ENCODE measurements at places on chromosomes 16 and 17.

GRCh38 chr16:68257906-68258800 lies 6.2 kb upstream of the SLC7A6 start:
- DNase-seq = no peak

DNA sequence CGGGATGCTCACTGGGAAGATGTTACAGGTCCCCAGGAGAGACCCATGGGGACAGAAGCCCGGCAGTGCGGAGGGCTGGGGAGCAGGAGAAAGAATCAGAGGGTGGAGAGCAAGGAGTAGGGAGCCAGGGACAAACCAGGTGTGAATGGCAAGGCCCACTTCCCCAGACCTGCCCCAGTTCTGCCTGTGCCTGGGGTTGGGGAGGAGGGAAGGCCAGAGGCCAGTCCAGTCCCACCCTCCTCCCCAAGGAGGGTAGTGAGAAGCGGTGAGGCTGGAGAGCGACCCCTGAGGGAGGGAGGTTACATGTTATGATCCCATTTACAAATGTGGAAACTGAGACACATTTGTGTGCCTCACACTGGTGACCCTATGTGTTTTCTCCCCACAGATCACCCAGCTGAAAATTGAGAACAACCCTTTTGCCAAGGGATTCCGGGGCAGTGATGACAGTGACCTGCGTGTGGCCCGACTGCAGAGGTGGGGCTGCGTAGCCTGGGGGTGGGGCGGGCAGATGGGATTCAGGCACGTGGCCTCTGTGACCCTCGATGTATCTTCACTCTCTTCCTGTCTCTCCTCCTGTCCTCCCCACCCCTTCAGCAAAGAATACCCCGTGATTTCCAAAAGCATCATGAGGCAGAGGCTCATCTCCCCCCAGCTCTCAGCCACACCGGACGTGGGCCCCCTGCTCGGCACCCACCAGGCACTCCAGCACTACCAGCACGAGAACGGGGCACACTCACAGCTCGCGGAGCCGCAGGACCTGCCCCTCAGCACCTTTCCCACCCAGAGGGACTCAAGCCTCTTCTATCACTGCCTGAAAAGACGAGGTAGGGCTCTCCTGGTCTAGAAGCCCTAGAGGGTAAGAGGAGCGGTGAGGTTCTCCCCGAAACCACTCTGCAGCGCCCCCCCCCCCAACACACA lies 27.5 kb downstream of the TBX4 start:
- DNase-seq = no peak

GRCh38 chr16:78460428-78460827 lies 361.0 kb downstream of the WWOX start:
- DNase-seq = no peak

- no peak for DNase-seq
These were observed 167.1 kb upstream of the FOXF1 start for GRCh38 chr16:86343027-86343795.

- no peak for DNase-seq
These were observed 2.0 kb downstream of the MARF1 start for GRCh38 chr16:15640966-15641365.

DNA sequence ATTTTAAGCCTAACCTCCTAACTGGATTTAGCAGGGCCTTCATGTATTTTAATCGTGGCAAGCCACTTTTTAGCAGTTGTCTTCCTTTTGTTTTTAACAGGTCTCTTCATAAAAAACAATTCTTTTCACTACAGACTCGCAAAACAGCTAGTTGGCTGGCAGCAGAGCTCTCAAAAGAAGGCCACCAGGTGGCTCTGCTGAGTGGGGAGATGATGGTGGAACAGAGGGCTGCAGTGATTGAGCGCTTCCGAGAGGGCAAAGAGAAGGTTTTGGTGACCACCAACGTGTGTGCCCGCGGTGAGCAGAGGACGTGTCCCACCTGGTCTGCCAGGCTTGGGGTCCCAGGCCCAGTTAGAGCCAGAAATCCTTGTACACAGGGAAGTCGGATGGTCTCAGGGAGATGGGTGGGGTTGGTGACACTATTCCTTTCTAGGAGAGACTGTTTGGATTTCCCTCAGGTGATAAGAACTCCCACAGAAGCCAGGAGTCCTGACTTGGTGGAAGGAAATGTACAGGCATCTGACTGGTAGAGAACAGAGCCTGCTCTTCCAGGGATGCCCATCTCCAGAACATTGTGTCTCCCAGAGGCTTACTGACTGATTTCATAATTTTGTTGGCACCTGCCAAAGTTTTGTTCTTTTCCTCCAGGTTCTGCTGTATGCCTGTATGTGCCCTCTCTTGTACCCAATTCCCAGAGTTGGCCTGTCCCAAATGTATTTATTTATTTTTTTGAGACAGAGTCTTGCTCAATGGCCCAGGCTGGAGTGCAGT lies 14.9 kb upstream of the DDX19A start:
- no peak for DNase-seq

GRCh38 chr16:35743101-35743692 lies 2283.8 kb downstream of the TP53TG3F start:
- DNase-seq = no peak

DNA sequence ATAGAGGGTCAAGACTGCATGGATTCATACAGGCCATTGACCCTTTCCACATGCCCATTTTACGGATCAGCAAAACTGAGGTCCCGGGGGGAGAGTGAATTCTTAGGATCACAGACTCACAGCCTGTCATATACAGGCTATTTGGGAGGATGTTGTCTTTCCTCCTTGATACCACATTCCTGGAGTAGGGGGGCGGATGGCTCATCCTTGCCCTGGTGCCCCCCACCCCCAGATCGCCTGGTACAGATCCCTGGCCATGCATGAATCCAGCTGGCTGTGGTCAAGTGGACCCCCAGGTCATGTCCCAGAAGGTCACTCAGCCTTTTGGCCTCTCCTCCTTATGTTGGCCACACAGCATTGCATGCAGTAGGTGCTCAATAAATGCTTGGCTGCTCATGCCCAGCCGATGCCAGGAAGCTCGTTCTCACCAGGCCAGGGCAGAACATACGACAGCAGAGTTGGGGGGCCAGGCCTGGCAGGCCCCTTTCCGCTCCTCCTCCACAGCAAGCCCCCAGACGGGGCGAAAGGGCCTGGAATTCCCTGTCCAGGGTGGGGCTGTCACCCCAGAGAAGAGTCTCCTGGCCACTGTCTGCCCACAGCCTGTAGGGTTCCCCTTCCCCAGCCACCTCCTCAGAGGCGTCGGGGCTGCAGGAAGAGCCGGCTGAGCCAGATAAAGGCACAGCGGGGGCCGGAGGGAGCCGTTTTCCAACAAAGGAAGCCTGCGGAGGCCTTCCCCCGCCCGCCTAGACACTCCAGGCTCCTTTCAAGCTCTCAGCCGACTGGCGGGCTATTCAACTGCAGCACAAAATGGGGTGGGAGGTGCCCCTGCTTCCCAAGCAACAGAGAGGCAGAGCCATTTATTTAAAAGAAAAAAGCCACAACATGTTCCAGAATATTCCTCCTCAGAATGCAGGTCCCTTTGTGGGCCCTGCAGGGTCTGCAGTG lies 215.7 kb upstream of the CIBAR2 start:
- DNase-seq = no peak

- DNase-seq = no peak
These were observed 330.8 kb upstream of the WSB1 start for GRCh38 chr17:26963163-26963503.

GRCh38 chr16:582614-583331 lies 7.1 kb upstream of the RAB40C start:
- no peak for DNase-seq

- no peak for DNase-seq
These were observed 284.8 kb upstream of the CCL2 start for GRCh38 chr17:33970279-33970678.

DNA sequence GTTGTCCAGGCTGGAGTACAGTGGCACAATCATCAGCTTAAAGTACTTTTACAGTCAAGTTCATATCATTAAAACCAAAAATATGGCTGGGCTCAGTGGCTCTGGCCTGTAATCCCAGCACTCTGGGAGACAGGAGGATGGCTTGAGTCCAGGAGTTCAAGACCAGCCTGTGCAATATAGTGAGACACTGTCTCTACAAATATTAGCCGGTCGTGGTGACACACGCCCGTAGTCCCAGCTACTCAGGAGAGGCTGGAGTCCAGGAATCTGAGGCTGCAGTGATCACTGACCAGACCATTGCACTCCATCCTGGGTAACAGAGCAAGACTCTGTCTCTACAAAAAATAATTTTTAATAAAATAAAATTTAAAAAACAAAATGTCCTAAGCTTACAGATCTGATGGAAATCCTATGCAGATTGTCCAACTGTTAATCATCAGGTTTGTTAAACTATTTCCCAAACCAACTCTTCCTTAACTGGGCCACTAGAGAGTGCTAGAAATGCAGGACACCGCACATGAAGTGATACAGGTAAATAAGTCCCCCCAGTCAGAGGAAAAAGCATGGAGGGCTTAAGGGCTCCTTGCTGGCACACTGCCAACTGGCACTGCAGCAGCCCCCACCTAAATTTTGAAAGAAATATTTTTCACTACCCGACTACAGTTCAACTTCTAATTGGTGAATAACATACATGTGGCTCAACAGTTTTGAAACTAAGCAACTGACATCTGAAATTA lies 2.8 kb downstream of the USP22 start:
- DNase-seq = no peak

DNA sequence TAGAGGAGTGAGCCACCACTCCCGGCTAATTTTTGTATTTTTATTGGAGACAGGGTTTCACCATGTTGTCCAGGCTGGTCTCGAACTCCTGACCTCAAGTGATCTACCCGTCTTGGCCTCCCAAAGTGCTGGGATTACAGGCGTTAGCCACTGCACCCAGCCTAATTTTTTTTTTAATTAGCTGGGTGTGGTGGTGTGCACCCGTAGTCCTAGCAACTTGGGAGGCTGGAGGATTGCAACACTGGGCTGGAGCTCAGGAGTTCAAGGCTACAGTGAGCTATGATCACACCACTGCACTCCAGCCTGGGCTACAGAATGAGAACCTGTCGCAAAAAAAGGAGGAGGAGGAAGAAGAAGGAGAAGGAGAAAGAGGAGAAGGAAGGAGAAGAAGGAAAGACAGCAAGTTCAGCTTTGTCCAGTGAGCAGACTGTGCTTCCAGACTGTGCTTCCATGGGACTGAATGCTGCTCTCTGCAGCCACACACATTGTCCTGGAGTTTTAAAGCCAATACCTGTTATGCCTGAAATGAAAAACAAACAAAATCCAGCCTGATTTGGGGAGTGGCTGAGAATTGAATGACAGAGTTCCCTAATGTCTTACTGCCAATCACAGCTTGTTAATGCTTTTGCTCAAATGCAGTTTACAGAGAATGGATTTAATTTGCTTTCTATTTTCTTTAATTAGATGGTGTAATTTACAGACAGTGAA lies 2.8 kb upstream of the TNFRSF13B start:
- DNase-seq = no peak

DNA sequence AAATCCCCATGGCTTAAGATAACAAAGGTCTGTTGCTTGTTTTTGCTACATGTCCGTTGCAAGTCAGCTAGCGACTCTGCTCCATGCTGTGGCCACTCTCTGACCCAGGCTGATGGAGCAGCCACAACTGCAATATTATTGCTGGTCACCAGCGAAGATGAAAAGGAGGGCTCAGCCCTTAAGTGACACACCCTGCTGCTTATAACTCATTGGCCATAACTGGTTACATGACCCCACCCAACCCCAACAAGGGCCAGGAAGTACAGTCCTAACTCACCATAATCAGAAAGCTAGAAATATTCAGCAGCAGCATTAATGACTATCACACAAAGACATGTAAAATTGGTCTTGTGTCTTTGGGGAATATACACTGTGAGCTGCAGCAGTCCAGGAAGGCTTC lies 224.3 kb downstream of the SOX9 start:
- no peak for DNase-seq

- no peak for DNase-seq
These were observed 8.3 kb downstream of the CDH16 start for GRCh38 chr16:66910175-66910940.

DNA sequence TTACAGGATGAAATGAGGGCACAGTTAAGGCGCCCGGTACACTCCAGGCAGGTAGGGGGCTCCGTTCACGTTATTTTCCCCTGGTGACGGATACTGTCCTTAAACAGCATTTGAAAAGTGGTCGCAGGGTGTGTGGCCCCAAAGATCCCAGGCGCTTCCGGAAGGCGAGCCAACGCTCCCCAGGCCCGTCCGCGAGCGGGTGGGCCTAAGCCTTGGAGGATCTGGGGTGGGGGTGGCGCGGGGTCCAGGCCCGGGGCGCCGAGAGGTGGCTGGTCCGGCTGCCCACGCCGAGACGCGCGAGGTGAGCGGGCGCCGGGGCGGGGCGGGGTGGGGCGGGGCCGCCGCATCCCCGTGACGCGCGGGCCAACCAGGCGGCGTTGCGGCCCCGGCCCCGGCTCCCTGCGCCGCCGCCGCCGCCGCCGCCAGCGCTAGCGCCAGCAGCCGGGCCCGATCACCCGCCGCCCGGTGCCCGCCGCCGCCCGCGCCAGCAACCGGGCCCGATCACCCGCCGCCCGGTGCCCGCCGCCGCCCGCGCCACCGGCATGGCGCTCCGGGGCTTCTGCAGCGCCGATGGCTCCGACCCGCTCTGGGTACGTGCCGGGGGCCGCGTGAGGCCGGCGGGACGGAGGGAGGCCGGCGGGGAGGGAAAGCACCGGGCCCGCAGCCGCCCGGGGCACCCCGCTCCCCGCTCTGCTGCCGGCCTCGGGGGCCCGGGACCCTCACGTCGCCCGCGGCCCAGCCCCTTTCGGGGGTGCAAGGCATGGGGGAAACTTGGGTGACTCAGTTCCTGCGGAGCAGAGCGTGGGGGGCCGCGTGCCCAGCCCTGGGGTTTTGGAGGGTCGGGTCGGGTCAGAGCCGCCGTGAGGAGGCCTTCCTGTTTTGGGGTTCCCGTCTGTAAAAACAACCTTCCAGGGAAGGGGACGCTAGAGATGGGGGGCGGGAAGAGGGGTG lies at the start of gene ABCC1:
Gene ABCC1, plus strand, starts transcription at position 407 of the 951 bp plus-strand sequence. Its CDS starts 136 bp downstream, at position 543.
- DNase-seq = peak; percentile 13

DNA sequence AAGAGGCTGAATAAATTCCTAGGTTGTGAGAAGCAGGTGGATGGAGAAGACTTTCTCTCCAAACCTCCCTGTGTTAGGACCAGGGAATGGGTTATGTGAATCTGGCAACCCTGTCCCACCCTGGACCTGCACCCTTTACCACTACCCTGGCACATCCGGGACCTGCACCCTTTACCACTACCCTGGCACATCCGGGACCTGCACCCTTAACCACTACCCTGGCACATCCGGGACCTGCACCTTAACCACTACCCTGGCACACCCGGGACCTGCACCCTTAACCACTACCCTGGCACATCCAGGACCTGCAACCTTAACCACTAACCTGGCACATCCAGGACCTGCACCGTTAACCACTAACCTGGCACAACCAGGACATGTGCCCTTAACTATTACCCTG lies 207.0 kb upstream of the CACNG3 start:
- DNase-seq = no peak

DNA sequence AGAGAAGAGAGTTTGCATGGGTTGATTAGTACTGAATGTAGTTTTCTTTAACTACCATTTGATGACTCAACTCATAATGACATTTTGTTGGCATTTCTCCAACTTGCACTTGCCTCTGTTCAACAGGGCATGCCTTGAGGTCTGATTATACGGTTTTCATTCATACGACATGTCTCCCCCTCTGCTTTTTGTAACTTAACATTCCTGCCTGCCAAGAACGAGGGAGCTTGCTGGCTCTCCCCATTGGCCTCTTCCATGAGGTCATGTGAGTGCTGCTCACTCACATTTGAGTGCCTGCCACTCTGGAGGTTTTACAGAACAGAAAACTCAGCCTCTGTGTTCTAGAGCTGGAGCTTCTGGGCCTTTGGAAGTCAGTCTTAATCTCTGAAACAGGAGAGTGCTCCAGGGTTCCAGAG lies 19.7 kb downstream of the MAP2K6 start:
- no peak for DNase-seq
